ENCODE measurements at places on chromosomes 2 and 18. TPM values are rescaled to one million over a fixed set of nuclear protein-coding genes. Genes with fewer than 3 reads are reported as not detected.

GRCh38 chr2:134683561-134684112, 35.2 kb downstream of the TMEM163 start:
- no peaks in the 10 kb centered on the region for H3K27me3 ChIP-seq
- no peaks in the 10 kb centered on the region for H3K36me3 ChIP-seq
- no peak for DNase-seq
- no peak overlapping the region for H3K27ac ChIP-seq

DNA sequence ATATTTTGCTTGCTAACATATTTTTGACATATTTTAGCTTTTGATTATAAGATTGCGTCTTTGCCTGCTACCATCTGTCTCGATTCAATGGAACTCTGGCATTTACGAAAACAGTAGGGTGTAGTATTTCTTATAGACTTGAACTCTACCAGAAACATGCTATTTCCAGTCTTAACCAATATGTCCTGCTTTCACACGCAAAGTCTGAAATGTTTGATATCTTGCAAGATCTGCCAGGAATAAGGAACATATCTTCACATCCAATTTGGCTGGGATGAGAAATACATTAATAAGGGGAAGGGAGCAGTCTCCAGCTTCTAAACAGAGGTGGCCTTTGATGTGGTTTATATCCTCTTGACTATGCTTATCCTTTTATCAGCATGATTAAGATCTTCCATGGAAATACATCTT, 299.4 kb downstream of the ZNF521 start:
- no peaks in the 10 kb centered on the region for H3K4me1 ChIP-seq
- H3K36me3 ChIP-seq, result no peaks in the 10 kb centered on the region
- no peak overlapping the region for H3K4me3 ChIP-seq
- no peak for DNase-seq
- no peaks in the 10 kb centered on the region for H3K27me3 ChIP-seq

- peaks cover 9% of the 10 kb centered on the region for H3K4me1 ChIP-seq
- no peaks in the 10 kb centered on the region for H3K27me3 ChIP-seq
- H3K36me3 ChIP-seq, result no peaks in the 10 kb centered on the region
- no peak for DNase-seq
These were observed 103.1 kb downstream of the RTN4 start for GRCh38 chr2:54947136-54947535.

- H3K36me3 ChIP-seq, result no peaks in the 10 kb centered on the region
- no peaks in the 10 kb centered on the region for H3K27me3 ChIP-seq
- no peak overlapping the region for H3K27ac ChIP-seq
- H3K4me3 ChIP-seq, result no peak overlapping the region
- no peak for DNase-seq
These were observed 145.6 kb downstream of the METTL4 start for GRCh38 chr18:2425426-2426317.

- H3K4me3 ChIP-seq, result no peak overlapping the region
- no peaks in the 10 kb centered on the region for H3K36me3 ChIP-seq
- no peak overlapping the region for H3K27ac ChIP-seq
- peak; percentile 77 for DNase-seq
- H3K27me3 ChIP-seq, result no peaks in the 10 kb centered on the region
These were observed 11.5 kb downstream of the GPR55 start for GRCh38 chr2:230913406-230914143.

DNA sequence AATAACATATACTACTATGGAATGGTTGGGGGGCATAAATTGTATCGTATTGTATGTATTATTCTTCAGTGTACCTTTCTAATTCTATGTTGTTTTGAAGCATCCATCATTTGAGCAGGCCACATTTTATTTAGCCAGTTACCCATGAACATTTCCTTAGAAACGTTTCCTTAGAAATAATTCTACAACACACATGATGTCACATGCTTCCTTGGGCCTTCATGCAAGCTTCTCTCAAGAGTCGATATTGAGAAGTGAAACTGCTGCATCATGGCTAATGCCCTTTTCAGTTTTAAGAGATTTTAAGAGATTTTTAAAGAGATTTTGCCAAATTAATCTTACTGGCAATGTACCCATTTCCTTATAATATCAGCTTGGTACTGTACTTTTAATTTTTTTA, 63.9 kb downstream of the ALPK2 start:
- H3K4me3 ChIP-seq, result no peak overlapping the region
- H3K4me1 ChIP-seq, result peaks cover 11% of the 10 kb centered on the region
- H3K27me3 ChIP-seq, result no peaks in the 10 kb centered on the region

- H3K4me3 ChIP-seq, result no peak overlapping the region
- H3K27ac ChIP-seq, result no peak overlapping the region
- H3K36me3 ChIP-seq, result no peaks in the 10 kb centered on the region
- H3K4me1 ChIP-seq, result no peaks in the 10 kb centered on the region
- no peaks in the 10 kb centered on the region for H3K27me3 ChIP-seq
- DNase-seq, result no peak
These were observed 319.0 kb upstream of the SOX11 start for GRCh38 chr2:5373200-5373599.

DNA sequence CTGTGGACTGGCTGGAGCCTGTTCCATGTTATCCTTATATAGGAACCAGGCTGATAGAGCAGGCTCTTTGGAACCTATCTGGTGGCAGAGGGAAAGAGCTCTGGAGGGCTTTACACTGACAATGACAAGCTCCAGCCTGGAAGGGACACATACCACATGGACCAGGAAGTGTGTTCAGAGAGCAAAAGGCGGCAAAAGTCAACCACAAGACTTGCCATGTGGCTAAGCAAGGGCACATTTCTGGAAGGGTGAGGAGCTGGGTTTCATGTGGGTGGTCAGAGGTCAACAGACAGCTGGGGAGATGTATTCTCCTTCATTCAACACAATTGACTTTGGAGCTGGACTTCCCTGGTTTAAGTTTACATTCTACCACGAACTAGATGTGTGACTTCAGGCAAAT, 325.2 kb downstream of the DYSF start:
- DNase-seq, result no peak
- H3K36me3 ChIP-seq, result no peaks in the 10 kb centered on the region
- no peaks in the 10 kb centered on the region for H3K27me3 ChIP-seq
- peaks cover 42% of the 10 kb centered on the region for H3K4me1 ChIP-seq
- no peak overlapping the region for H3K4me3 ChIP-seq

- no peaks in the 10 kb centered on the region for H3K27me3 ChIP-seq
- DNase-seq, result no peak
- no peak overlapping the region for H3K4me3 ChIP-seq
These were observed 290.8 kb downstream of the GBX2 start for GRCh38 chr2:235877275-235877802.

DNA sequence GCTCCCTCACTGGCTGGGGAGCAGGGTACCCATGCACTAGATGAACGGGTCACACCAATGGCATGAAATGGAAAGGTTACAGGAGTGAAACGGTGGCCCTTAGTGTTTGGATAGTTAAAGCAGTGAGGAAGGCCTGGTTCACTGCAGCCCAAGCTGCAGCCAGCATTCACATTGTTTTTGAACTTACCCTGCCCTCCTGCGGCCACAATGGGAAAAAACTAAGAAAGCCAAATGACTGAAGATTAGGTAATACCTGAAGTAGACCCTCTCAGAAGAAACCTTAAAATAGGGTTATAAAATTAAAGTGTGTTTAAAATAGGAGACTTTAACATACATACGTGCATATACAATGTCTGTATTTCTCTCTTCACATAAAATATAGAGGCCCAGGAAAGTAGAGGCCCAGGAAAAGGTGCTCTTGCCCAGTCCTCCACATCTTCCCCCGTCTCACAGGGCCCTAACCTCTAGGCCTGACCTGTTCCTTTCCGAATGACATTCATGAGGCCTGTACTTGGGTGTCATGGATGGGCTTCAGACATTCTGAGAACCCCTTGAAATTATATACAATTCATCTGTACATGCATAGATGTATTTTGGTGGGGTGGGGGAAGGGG, 33.3 kb downstream of the DOK1 start:
- H3K27me3 ChIP-seq, result peaks cover 11% of the 10 kb centered on the region
- no peak overlapping the region for H3K27ac ChIP-seq
- H3K4me1 ChIP-seq, result no peaks in the 10 kb centered on the region
- no peak overlapping the region for H3K4me3 ChIP-seq

GRCh38 chr2:118535818-118536212, 311.6 kb downstream of the EN1 start:
- no peaks in the 10 kb centered on the region for H3K4me1 ChIP-seq
- no peak overlapping the region for H3K4me3 ChIP-seq
- no peak overlapping the region for H3K27ac ChIP-seq
- DNase-seq, result no peak
- H3K36me3 ChIP-seq, result no peaks in the 10 kb centered on the region
- no peaks in the 10 kb centered on the region for H3K27me3 ChIP-seq

DNA sequence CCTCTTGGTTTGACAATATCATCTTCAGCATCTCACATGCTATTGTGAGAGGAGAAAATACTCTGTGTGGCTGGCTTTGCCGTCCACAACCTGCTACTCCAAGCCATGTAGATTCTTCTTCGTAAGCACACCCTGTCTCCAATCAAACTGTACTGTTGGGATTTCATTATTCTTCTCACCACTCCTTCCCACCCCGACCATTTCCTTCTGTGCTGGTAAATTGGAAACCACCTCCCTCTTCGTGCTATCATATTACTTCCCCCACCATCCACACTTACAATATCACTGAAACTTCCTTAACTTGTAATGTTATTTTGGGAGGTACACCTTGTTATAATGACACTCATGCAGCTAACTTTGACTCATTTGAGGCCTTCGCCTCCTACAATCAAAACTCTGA, 3.2 kb upstream of the AGXT start:
- H3K27me3 ChIP-seq, result peaks cover 4% of the 10 kb centered on the region
- no peak overlapping the region for H3K27ac ChIP-seq
- H3K4me3 ChIP-seq, result no peak overlapping the region
- no peaks in the 10 kb centered on the region for H3K36me3 ChIP-seq

- no peak overlapping the region for H3K27ac ChIP-seq
- H3K36me3 ChIP-seq, result no peaks in the 10 kb centered on the region
- no peaks in the 10 kb centered on the region for H3K4me1 ChIP-seq
- H3K27me3 ChIP-seq, result no peaks in the 10 kb centered on the region
- DNase-seq, result no peak
These were observed 120.6 kb downstream of the PIGN start for GRCh38 chr18:62066102-62066818.

DNA sequence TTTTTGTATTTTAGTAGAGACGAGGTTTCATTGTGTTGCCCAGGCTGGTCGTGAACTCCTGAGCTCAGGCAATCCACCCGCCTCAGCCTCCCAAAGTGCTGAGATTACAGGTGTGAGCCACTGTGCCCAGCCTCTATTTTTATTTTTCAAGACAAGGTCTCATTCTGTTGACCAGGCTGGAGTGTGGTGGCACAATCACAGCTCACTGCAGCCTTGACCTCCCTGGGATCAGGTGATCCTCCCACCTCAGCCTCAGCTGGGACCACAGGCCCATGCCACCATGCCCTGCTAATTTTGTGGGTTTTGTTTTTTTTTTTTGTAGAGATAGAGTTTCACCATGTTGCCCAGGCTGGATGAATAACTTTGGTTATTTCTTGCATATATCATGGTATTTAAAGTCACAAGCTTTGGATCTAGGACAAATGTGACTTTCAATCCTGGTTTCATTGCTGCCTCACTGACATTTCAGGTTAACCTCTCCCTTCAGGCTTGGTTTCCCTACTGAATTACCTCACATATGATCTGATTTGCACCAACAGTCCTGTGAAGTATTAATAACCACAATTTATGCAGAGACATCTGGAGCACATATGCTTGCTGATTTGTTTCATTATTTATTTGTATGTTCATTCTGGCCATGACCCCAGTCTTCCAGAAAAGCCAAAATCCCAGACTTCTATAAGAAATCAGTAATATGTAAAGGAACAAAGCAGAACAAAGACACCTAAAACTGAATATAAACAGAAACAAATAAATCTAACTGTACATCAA, 17.5 kb upstream of the RAB31 start:
- peaks cover under 1% of the 10 kb centered on the region for H3K4me1 ChIP-seq
- H3K27me3 ChIP-seq, result no peaks in the 10 kb centered on the region
- DNase-seq, result no peak
- no peak overlapping the region for H3K27ac ChIP-seq
- no peak overlapping the region for H3K4me3 ChIP-seq

- no peaks in the 10 kb centered on the region for H3K27me3 ChIP-seq
- no peaks in the 10 kb centered on the region for H3K36me3 ChIP-seq
- no peaks in the 10 kb centered on the region for H3K4me1 ChIP-seq
These were observed 245.4 kb downstream of the METTL4 start for GRCh38 chr18:2325933-2326332.

DNA sequence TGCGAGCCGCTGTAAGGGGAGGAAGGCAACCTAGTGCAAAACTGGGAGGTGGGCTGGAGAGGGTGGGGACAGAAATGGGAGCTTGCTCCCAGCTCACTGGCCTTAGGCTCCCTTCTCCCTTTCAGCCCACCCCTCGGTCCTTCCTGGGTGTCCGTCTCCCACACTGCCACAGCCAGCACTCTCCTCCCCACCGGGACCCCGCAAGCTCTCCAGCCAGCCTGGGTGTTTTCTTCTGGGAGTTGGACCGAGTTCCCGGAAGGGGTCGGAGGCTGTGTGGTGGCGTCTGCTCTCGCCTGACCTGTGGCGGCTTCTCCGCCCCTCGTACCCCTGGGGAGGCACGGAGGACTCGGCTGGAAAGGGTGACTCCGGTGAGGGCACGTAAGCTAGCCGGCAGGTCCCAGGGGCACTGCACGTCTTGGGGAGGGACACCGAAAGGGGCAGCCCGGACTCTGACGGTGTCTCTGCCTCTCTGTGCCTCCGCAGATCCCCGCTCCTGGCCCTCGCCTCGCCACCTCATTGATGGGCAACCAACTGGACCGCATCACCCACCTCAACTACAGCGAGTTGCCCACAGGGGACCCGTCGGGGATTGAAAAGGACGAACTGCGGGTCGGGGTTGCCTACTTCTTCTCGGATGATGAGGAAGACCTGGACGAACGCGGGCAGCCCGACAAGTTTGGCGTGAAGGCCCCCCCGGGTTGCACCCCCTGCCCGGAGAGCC, 1.1 kb downstream of the LRATD1 start:
- no peaks in the 10 kb centered on the region for H3K27me3 ChIP-seq
- H3K27ac ChIP-seq, result no peak overlapping the region
- peaks cover 30% of the 10 kb centered on the region for H3K4me1 ChIP-seq
- H3K36me3 ChIP-seq, result no peaks in the 10 kb centered on the region

DNA sequence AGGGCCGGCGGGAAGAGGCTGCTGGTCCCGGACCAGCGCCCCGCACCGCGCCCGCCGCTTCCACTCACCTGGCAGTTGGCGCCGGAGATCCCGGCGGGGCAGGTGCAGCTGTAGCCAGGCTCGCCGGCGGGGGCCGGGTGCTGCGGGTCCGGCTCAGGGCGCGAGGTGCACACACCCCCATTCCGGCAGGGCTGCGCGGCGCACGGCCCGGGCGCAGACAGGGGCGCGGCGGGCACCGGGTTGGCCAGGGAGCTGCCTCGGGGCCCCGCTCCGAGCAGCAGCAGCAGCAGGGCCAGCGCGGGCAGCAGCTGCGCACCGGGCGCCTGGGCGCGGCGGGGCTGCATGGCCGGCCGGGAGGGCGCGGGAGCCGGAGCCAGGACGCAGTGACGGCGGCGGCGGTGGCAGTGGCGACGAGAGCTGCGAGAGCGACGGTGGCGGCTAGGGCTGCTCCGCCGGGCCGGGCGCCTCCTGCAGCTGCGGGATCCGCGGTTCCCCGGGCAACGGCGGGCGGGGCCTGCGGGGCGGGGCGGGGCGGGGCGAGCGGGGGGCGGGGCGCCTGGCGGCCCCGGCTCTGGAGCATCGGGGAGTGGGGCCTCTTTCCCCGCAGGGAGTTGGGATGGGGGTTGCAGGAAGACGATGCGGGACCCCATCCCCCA, at the start of gene DNER:
TSS of gene DNER (minus strand) at position 476 of the 656 bp plus-strand sequence. CDS start at position 344, 132 bp downstream.
- peak within 1 kb of the TSS; percentile 50 for H3K4me3 ChIP-seq
- no peak within 1 kb of the TSS for H3K27ac ChIP-seq
- no peaks in the 10 kb centered on the region for H3K36me3 ChIP-seq
- peaks cover 21% of the 10 kb centered on the region for H3K27me3 ChIP-seq

Gene IL1RN
- total RNA-seq, result not detected

Gene DQX1
- total RNA-seq, result not detected

Gene DSG4
- total RNA-seq, result not detected

Gene ATG16L1
- 29.3 TPM for total RNA-seq

Gene CCDC74B
- 3.2 TPM for total RNA-seq

Gene RGPD3
- 2.2 TPM for total RNA-seq

All from sigmoid colon (tissue), 7 donors.